ENCODE measurements at places on chromosomes 4 and X.

DNA sequence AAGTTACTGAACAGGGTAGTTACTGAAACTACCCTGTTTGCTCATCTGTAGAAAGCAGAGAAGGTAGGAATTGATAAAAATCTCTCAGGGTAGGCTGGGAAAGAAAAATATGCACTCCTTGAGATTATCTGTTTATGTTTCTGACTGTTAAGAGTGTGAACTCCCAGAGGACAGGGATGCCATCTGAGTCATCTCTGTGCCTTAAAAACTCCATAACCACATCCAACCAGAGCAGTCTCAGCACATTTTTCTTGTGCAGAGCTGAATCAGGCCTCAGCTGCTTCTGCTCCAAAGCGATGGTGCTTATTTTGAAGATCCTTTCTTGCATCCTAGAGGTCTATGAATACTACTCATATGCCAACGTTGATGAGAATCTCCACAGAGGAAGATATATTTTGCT is 9.9 kb downstream of the CENPVL3 start:
- DNase-seq, result no peak

- no peak for DNase-seq
Observed at GRCh38 chrX:117707948-117708743, 408.5 kb downstream of the KLHL13 start.

GRCh38 chrX:23883737-23884354 is 23.9 kb downstream of the APOO start:
- DNase-seq, result no peak

DNA sequence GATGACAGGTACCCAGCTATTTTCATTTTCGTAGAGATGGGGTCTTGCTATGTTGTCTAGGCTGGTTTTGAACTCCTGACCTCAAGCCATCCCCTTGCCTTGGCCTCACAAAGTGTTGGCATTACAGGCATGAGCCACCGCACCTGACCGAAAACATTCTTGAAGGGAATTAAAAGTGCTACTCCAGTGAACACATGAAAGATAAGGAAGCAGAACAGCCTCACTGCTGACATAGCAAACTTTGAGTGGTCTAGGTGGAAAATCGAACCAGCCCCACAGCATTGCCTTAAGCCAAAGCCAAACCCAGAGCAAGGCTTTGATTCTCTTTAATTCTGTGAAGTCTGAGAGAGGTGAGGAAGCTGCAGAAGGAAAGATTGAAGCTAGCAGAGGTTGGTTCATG is 65.1 kb downstream of the KDM6A start:
- DNase-seq, result no peak

DNA sequence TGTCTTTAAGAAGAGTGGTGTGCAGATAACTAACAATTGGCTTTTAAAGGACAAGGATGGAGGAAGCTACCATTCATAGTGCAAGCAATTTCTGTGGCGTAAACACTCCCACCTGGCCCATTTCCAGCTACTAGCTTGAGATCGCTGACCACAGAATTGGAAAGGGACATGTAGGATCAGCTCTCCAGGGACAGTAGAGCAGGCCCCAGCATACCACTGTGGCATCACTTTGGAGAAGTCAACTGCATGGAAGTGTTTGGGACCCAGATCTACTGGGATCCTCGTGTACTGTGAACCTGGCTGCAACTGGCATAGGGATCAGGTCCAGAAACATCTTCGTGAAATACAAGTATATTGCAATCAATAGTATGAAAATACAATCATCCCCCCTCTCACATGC is 515.0 kb downstream of the INPP4B start:
- DNase-seq, result no peak

DNA sequence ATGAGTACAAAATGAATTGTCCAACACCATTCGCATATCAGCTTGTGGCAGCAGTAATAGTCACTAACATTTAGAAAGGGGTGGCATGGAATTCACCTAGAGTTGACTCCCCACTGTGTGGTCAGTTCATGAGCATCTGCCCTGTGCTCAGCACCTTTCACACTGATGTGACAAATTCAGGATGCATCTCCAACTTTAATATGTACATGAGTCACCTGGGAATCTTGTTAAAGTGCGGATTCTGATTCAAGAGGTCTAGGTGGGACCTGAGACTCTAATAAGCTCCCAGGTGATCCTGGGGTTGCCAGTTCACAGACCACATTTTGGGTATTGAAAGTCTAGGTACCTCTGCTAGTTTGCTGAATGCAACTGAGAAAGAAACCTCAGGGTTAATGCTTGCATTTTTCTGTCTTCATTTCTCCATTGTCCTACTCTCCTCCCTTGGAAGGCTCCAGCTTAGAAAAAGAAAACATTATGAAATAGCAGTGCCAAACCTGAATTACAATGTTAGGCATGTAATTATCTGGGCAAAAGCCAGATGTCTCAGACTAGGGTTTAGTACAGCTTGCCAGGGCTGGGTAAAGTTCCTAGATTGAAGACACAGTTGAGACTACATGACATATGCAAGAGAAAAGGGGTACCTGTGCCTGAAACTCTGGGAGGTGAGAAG is 32.7 kb downstream of the TMSB4X start:
- DNase-seq, result no peak

GRCh38 chr4:74329307-74329706 is 21.0 kb downstream of the EPGN start:
- DNase-seq, result peak; percentile 65

DNA sequence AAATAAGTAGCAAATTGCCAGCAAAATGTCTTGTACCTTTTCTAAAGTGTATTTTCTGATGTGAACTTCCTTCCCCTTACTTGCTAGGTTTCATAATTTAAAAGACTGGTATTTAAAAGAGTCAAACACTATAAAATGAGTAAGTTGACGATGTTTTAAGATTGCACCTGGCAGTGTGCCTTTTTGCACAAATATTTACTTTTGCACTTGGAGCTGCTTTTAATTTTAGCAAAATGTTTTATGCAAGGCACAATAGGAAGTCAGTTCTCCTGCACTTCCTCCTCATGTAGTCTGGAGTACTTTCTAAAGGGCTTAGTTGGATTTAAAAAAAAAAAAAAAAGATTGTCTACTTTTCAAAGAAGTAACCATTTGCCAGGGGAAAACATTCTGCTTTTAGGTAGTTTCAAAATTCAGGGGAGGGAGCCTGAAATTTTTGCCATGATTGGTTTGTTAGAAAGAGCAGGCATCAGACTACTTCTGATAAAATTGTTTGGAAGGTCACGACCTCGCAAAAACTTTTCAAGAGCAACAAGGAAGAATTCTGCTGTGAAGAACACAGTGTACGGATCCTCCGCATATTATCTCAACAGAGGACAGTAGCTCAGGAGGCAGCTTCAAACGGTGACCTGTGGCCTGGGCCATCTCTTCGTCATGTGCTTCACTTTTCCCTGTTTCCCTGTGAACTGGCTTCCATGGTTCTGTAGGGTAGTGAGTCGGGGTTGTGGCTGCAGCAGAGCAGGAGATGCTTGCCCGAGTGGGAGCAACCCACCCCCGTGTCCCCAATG is 66.1 kb downstream of the CDS1 start:
- DNase-seq, result no peak

DNA sequence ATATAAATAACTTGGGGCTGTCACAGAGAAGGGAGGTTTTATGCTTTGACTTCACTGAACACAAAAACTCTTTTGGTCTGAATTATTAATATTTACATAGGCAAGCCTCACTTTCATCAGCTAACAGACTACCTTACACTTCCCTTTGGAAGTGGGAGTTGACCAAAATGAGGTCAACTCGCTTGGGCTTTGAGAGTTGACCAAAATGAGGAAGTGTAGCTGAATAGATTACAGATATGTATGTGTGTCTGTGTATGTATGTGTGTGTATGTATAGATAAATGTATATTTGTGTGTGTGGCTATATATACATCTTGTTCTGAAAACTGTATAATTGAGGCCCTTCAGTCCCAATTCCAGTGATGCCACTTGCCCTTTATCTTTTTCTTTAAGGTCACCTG is 113.3 kb upstream of the IL13RA1 start:
- peak; percentile 77 for DNase-seq

GRCh38 chr4:48791313-48791712 is 11.2 kb upstream of the FRYL start:
- no peak for DNase-seq

- DNase-seq, result peak; percentile 52
Observed at GRCh38 chr4:112253382-112254000, 21.9 kb downstream of the AP1AR start.

DNA sequence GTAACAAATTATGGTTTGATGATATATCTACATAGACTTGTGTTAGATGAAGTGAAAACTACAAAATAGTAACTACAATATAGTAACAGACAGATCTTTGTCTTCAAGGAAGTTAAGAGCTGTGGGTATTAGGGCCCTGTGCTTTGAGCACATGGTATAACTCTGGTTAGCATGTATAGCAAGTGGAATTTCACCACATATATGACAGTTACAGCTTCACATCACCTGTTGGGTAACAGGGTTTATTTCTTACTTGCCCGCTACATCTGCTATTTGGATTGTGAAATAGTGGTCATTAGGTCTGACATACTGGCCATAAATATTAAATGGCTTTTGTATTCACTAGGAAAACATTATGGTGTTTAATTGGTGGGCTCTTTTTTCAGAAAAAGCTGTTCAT is 20.2 kb downstream of the OFD1 start:
- DNase-seq, result peak; percentile 46

DNA sequence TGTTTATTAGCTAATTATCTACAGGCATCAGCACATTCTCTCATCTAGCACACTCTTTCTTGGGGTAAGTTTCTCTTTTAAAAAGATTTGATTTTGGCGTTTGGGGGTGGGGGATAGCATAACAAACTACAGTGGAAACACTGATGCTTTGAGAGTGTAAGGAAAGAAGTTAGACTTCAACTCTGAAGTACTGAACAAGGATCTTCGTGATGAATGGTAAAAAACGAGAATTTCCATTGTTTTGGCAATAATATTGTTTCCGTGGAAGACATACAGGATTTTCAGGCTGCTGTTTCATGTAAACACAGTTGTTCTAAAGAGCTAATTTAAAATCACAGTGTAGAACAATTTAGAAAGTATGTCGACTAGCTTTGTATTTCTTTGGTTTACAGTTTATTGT is 451 bp downstream of the LPAR4 start:
- DNase-seq, result no peak

DNA sequence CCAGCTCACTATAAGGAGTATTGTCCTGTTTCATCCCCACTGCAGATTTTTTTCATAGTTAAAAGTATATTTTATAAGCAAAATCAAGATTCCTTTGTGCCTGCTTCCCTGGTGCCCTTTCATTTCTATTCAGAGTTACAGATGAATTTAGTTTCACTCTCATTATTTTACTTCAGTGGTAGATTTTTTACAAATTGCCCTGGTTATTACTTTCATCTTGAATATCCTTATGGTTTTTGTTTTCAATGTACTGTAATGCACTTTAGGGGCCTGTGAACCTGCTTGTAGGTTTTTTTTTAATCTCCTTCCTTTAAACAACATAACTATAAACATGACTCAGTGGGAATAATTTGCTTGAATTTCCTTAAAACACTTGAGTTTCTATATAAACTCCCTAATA is 126.8 kb downstream of the GPR143 start:
- DNase-seq, result no peak

DNA sequence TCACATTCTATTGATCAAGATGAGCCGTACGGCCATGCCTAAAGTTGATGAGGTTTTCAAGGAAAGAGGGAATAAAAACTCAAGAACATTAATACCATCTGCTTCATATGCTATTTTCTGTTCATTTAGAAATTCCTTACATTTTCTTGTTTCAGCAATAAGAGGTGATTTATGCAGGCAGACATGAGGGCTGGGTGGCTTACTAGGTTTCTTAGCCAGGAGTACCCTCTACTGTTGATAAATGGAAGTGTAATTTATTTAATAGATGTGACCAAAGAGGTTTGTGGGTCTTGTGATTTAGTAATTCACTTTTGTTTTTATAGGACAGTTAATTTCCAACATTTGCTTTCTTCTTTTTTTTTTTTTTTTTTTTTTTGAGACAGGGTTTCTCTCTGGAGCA is 6.4 kb upstream of the SMIM9 start:
- DNase-seq, result peak; percentile 80

DNA sequence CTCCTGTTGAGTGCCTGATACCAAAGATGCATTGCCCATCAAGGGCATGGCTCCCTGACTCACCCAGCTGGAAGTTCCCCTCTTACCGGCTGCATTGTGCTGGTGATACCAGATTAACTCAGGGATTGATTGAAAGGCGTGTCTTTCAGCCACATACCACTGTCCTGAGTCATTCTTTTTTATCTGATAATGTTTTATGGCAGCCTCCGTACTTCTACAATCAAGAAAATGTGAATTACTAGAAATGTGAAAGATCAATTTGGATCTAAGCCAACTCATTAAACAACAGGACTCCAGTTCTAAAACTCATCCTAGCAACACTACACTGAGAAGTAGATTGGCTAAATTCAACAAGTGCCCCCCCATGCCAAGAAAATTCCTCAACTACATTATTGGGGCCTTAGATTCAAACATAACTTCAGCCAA is 40.0 kb downstream of the TXK start:
- peak; percentile 87 for DNase-seq

GRCh38 chr4:2424581-2424980 is 5.8 kb downstream of the CFAP99 start:
- DNase-seq, result no peak

- peak; percentile 82 for DNase-seq
Observed at GRCh38 chr4:3044870-3045819, 29.2 kb downstream of the HTT-AS start.

- peak; percentile 49 for DNase-seq
Observed at GRCh38 chrX:17547658-17548057, 172.7 kb downstream of the NHS start.

DNA sequence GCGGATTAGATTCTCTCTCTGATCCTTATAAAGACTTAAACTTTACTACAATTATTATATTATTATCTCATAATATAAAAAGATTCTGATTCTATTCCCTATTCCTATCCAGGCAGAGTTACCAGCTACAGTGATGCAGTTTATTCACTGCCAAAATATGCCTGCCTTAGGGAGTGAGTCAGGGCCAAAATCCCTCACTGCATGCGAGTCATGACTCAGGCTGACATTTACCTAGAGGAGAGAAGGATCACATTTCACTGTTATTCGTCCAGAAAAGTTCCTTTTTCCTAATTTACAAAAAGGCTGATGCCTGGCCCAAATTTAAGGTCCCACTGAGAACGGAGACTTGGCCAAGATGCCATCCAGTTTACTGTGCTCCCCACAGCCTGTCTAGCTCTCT is 168.5 kb upstream of the LDB2 start:
- no peak for DNase-seq

- no peak for DNase-seq
Observed at GRCh38 chr4:44623676-44624075, 27.7 kb downstream of the YIPF7 start.

DNA sequence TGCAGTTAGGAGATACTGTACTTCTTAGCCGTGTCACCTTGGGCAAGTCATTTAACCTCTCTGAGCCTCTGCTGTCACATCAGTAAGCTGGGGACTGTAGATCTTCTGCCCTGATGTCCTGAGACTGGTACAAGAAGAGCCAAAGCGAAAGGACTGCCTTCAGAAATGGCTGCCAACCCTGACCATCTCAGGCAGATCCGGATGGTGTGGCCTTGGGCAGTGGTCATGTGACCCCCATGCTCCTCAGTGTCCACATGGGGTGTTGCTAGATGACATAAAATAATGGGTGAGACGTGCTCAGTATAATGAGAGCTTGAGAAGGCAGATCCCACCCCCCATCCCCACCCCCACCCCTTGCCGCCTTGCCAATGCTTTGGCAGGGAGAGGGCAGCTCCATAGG is 60.4 kb upstream of the MTM1 start:
- no peak for DNase-seq

- DNase-seq, result no peak
Observed at GRCh38 chr4:113575401-113575800, 186.1 kb downstream of the CAMK2D start.

- peak; percentile 81 for DNase-seq
Observed at GRCh38 chr4:111943796-111944203, 201.5 kb upstream of the FAM241A start.
